ENCODE measurements at places on chromosomes 13 and 19.

DNA sequence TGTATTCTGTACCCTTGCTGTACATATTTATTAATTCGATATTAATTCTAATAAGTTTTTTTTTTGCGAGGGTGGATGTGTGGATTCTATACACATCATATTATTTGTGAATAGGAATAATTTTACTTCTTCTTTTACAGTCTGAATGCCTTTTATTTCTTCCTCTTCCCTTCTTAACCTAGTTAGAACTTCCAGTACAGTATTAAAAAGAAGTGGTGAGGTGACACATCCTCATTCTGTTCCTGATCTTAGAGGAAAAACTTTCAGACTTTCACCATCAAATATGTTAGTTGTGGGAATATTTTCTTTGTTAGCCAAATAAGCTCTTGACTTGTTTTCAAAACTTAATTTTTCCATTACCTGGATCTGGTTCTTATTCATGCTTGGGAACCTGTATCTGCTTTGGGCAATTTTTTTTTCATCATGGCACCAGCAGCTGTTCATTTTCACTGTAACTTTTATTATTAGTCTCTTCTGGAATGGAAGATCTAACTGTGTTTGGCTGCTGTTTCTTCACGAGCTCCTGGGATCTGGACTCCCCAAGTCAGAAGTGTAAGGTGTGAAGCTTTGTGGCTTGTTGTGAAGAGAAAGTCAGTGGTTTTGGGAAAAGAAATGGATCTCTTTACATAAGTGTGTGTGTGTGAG, 33.1 kb downstream of the RGCC start:
- no peak for DNase-seq

DNA sequence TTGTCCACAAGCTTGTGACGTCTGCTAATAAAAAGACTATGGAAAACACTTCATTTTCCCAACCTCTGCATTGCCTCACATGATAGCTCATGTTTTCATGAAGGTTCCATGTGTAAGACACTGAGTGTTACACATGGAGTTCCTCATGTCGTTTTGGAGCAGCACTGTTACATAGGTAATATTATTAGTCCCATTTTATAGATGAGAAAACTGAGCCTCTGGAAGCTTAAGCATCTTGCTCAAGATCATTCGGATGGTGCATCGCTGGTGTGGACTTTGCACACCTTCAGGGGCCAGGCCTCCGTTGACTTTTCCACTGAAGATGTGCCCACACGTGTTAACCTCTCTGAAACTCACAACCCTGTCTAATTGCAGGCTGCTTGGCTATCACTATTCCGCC, 743.4 kb downstream of the UQCRFS1 start:
- DNase-seq: no peak

- DNase-seq: no peak
These were observed 9.0 kb downstream of the SIGLEC5 start for GRCh38 chr19:51621178-51621577.

- no peak for DNase-seq
These were observed 8.8 kb downstream of the S1PR2 start for GRCh38 chr19:10222201-10222890.

GRCh38 chr19:42455621-42456081, 12.9 kb upstream of the CXCL17 start:
- DNase-seq: no peak

GRCh38 chr19:1057176-1057855, 9.7 kb upstream of the ARHGAP45 start:
- DNase-seq: no peak

Data from NCI-H2081 treated with DMSO at 0.1 percent for 48 hours (cell line).